ENCODE measurements at places on chromosomes 5 and 9. TPM values are rescaled to one million over a fixed set of nuclear protein-coding genes. Genes with fewer than 3 reads are reported as not detected.
A peak's percentile ranks its signal among the peaks of the same experiment; 100 is the strongest.

The SIT1 gene
- 0.40 TPM for total RNA-seq

- DNase-seq, result no peak
Measured at GRCh38 chr5:145991044-145991575, 54.7 kb downstream of the SH3RF2 start.

DNA sequence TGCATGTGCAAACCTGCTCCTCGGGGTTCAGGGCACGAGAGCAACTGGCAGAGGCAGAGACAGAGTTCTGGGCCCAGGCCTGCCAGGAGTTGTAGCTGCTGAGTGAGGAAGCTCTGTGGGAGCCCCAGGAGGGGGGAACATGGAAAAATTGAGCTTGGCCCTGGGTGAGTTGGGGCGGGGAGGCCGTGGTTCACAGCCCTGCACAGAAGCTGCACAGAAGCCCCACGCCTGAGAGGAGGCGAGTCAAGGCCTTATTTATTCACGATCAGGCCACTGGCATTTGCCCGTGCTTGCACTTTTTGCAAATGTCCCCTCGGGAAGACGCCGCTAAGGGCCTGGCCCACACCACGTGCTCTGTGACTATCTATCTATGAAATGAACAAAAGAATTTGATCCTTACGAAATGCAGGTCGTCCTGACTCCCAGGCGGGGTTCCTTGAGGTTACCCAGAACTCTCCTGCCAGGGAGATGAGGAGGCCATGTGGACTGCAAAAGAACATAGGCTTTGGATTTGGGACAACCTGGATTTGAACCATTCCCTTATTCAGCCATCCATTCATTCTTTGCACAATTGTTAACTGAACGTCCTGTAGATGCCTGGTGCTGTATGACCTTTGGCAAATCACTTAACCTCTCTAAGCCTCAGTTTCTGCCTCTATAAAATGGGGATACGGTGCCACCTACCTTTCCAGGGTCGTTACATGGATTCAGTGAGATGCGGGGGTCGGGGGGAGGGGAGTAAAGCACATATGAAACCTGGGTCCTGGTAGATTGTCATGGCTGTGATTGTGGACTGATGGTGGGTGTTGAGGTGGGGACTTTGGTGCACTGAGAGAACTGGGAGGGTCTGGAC lies 17.9 kb downstream of the COL27A1 start:
- no peak for DNase-seq

DNA sequence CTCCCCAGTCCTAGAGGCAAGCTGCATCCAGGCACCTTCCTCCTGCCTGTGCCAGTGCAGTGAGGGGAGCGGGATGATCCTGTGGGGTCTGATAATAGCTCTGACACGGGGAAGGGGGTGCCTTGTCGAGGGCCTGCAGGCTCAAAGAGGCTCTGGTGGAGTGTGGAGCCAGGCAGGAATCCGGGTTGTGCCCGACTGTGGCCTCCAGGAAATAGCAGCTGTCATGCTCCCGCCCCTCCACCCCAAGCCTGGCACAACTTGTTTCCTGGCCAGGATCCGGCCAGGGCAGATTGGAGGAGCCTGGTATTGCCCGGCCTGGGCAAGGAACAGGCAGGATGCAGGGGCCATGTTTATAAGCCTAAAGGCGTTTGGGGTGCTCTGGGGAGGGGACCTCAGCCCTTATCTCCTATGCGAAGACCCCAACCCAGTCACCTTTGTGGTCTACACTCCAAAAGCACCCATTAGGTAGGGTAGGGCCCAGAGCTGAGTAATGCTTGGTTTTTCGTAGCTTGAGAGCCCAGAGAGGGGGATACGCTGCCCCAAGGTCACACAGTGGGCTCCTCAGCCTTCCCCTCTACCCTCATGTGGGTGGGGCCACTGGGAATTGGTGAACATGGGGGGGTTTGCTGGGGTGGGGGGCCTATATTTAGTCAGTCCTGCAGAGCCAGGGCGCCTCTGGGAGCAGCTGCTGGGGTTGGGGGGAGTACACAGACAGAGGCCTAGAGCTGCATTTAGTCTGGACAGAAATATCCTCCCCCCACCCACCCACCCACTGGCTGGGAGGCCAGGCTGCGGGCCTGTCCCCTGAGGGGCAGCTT lies 12.2 kb downstream of the CXXC5 start:
- DNase-seq, result peak; percentile 94

GRCh38 chr5:124671193-124671592 lies 75.2 kb downstream of the ZNF608 start:
- DNase-seq, result no peak

DNA sequence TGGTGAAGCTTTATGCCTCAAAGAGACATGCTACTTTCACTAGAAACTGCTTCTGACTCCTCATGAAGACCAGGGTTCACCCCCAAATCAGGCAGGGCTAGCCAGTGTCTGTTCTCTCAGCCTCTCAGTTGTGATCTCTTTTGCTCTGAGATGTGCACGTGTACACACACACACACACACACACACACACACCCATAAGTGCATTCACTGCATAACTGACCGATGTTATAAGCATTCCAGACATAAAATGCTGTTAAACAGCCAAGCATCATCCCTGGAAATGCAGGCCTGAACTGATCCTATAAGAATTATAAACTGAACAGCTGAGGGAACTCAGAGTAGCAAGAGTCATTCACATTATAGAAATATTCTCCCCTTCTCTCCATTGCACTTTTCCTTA lies 85.0 kb downstream of the FSTL4 start:
- no peak for DNase-seq

The PCDHGB2 gene
- 1.9 TPM for total RNA-seq

The IL3 gene
- not detected for total RNA-seq

DNA sequence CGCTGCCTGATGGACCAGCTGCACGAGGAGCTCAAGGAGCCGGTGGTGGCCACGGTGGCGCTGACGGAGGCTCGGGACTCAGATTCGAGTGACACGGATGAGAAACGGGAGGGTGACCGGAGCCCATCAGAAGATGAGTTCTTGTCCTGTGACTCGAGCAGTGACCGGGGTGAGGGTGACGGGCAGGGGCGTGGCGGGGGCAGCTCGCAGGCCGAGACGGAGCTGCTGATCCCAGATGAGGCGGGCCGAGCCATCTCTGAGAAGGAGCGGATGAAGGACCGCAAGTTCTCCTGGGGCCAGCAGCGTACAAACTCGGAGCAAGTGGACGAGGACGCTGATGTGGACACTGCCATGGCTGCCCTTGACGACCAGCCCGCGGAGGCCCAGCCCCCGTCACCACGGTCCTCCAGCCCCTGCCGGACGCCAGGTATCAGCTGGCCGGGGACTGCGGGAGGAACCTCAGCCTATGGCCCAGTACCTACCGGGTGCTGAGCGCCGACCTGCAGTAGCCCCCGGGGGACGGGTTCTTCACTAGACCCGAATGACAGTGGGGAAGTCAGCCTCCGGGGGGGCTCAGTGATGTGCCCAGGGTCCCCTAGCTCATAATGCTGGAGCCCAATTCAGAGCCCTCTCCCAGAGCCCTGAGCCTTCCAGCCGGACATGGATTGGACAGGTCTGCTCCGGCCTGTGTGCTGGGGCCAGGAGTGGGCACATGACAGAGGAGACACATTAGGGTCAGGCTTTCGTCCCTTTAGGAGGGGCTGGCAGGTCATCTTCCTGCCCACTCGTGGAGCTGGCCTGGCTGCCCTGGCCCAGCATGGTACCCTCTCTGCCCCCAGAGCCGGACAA lies 33.0 kb downstream of the USP20 start:
- DNase-seq, result no peak

The STC2 gene
- total RNA-seq, result 117 TPM

GRCh38 chr5:71938895-71939294 lies 168.4 kb upstream of the MAP1B start:
- DNase-seq, result peak; percentile 33

The AJM1 gene
- total RNA-seq, result 3.3 TPM

Data from pancreas (tissue), 10 donors.